WERI-Rb-1 (cell line): ENCODE measurements at places on chromosomes 13 and 19.

DNA sequence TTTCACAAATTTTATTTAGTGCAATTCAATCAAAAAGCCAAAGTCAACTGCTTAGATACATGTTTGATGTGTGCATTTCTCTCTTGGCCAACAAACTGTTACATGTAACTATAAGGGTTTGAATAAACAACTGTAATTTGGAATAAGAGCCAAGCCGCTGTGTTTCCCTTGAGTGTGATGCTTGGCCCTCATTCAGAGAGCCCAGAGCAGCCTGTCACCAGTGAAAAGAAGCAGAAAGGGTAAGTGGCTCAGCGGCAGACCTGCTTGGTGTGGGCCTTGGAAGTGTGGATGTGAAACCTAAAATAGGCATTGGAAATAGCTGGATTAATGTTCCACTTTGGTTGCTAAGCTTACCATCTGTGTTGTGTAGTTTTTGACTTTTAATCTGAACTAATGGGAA lies 924.6 kb downstream of the OLFM4 start:
- DNase-seq = peak; percentile 36

DNA sequence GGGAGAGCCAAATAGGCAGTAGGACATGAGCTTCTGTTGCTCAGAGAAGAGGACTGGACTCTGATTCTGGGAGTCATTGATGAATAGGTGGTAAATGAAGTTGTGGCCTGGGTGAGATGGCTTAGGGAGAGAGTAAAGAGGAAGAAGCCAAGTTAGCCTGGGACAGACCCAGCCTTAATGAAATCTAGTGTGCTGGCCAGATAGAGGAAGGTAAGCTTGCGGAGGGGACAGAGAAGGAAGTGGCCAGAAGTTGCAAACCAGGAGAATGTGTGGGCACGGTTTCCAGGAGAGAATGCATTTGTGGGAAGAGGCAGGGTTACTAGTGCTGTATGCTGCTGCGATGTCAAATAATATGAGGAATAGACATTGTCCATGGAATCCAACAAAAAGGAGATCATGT lies 83.3 kb upstream of the OLFM4 start:
- no peak for DNase-seq

- peak; percentile 49 for DNase-seq
Measured at GRCh38 chr19:50046649-50047503, 21.1 kb downstream of the ZNF473 start.

DNA sequence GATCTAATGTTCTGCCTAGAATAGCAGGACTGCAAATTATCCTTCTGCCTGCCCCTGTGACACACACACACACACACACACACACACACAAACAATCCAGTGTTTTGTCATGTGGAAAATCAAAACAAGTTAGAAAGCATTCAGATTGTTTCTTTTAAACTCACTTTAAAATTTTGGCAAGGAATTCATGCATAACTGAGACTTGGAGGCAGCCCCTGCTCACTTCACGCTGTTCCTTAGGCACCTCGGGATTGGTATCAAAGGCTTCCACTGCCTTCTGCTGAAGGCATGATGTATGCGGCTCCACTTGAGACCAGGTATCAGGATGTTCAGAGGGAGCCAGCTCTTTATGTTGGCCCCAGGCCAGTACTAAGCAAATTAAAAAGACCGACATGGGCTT lies 158.7 kb downstream of the OXGR1 start:
- DNase-seq = no peak

DNA sequence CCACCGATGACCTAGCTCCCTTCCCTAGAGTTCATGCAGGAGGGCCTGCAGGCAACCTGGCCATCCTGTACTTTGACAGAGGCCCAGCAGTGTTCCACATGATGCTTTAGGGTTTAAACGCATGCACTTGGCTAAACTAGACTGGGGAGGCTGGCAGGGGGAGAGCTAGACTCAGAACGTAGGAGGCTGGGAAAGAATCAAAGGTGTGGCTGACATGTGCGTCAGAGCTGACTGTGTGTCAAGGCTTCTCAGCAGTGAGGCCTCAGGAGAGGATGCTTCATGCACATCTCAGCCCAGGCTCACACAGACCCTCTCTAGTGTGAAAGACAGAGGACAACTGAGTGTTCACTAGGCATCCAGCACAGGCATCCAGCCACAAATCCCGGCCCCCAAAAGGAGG lies 28.7 kb downstream of the DNMT1 start:
- DNase-seq = no peak

DNA sequence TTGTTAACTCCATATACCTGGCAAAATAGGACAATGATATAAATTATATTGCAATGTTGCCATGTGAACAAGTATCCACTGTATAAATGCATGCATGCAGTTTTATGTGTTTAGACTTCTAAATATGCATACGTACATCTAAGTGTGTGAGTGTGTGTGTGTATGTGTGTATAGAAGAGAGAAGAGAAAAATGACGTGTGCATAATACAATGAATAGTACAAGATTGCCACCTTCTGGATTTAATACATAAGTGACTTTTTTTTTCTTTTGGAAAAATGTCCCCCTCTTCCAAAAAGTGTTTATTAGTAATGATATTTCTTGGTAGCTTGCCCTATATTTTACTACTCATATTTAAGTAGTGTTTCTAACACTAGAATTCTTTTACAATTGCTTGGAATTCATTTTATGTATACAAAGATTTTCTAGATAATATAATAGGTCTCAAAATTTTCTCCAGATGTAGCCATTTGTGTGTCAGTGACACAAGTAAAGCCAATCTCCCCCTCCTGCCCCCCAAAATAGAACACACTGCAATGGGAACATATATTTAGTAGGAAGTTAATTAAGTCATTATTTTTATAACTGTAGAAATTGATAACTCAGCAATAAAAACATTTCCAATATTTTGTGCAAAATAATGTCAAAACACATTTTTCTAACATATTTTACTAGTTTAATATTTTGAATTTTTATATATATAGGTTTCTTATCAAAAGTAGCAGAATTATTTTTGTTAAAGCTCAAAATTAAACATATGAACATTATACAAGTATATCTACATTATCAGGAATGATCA lies 783.3 kb upstream of the ATXN8OS start:
- DNase-seq = no peak

GRCh38 chr13:71082631-71083030 lies 784.4 kb downstream of the DACH1 start:
- DNase-seq = no peak

- no peak for DNase-seq
Measured at GRCh38 chr13:103273825-103274224, 207.6 kb upstream of the SLC10A2 start.

DNA sequence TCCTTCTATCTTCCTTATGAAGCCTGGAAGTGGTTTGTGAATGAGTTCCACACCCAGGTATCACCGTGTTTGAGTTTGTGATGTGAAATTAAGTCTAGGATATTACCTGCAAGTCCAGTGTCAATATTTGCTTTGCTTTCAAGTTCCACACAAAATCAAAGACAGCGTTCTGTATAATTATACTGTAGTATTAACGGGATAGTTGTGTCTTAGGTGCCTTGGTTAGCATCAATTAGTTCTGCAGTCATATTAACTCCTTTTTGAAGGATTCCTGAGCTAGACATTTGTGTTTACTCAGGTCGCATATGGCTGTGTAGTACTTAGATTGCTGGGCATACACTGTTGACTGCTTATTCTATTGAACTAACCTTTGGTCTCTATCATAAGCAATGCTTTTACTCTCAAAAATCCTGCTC lies 54.4 kb downstream of the ERCC5 start:
- no peak for DNase-seq

DNA sequence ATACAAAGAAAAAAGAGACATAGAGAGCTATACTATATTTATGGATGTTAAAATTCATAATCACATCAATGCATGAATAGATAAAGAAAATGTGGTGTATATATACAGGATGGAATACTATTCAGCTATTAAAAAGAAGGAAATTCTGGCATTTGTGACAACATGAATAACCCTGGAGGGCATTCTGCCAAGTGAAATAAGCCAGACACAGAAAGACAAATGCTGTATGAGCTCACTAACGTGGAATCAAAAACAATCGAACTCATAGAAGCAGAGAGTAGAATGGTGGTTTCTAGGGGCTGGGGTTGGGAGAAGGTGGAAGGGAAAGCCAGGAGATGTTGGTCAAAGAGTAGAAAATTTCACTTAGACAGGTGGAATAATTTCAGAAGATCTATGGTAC lies 24.0 kb downstream of the UTP14C start:
- DNase-seq = no peak

DNA sequence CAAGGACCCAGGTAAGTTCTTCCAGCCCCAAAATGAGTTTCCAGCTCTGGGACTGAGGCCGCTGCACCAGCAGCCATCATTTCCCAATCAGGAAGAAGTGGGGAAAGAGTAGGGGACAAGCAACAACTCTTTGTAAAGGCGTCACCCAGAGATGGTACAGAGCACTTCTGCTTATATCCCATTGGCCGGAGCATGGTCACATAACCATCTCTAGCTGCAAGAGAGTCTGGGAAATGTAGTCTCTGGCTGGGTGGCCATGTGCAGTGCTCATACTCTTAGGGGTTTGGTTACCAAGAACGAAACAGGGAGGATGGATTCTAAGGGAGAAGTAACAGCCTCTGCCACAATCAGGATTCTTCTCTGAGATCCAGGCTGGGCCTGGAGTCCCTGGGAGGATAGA lies 26.3 kb downstream of the CKM start:
- DNase-seq = no peak

- DNase-seq = peak; percentile 68
Measured at GRCh38 chr19:2636897-2637683, 65.4 kb downstream of the GNG7 start.

DNA sequence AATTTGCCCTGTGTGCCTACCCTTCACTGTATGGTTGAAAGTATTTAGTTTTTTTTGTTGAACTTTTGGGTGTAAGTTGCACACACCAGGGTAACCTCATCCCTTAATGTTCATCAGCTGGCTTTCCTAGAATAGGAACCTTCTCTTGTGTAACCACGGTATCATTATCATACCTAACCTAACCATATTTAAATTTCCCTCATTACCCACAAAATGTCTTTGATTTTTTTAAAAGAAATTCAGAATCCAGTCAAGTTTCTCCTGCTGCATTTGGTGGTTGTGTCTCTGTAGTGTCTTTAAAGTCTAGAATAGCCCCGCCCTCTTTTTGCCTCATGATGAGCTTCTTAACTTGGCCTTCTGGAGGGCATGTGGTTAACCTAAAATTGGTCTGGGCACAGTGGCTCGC lies 80.3 kb downstream of the RYR1 start:
- no peak for DNase-seq

DNA sequence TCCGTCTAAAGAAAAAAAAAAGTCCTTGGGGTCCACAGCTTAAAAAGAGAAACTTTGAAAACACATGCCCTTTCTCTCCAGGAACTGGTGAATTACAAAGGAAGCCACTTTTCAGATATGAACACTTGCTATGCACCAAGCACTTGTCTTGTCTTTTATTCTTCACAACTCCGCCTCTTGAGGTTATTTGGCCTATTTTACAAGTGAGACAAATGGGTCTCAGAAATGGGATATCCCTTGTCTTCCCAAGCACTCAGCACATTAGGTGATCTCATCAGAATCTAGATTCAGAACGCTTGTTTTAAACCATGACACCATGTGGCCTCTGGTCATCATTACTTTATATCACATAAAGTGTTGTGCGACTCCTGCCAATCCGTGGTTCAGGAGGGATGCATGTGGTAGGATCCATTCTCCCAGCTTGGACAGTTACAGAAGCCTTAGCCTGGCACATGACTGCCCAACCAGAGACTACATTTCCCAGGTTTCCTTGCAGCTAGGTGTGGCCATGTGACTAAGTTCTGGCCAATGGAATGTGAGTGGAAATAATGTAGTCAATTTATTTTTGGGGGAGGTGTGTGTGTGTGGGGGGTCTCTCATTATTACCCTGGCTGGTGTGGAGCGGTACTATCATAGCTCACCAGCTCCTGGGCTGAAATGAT lies 13.9 kb downstream of the TSKS start:
- no peak for DNase-seq

- DNase-seq = no peak
Measured at GRCh38 chr19:15614507-15615379, at the start of gene CYP4F8. Gene CYP4F8 (plus strand): TSS chr19:15615218. CDS start chr19:15615617, 399 bp downstream.

GRCh38 chr19:31591258-31591657 lies 242.0 kb upstream of the TSHZ3 start:
- DNase-seq = no peak

GRCh38 chr13:103873725-103874124 lies 807.5 kb upstream of the SLC10A2 start:
- DNase-seq = no peak

GRCh38 chr13:98217597-98217996 lies 40.5 kb upstream of the RNF113B start:
- no peak for DNase-seq

DNA sequence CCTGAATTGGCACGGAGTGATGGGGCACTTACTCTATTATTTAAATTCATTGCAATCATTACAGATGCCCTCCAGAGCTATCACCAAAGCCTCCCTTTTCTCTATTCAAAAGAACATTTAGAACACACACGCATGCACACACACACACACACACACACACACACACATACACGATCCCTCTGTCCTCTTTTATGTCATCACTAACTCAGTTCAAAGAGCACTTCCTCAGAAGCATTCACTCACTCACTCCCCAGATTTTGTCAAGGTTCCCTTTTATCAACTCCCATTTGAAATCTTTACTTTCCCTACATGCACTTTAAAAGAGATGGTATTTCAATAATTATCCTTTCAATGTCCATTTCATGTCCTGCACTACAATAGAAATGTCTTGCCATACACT lies 22.4 kb upstream of the IGFL4 start:
- no peak for DNase-seq

DNA sequence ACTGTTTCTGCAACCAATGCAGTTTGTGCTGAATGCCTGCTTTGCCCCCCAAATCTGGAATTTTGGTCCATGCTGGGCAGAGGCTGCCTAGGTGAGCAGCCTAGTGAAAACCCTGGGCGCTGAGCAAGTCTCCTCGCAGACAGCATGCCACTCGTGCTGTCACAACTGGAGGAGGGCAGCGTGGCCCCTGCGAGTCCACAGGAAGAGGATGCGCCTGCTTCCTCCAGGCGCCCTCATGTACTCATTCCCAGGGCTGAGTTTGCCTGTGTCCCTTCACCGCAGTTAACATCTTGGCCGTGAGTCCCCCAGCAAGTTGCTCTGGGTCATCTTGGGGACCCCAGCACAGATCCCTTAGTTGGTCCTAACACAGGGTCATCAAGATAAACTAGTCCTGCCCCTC lies 26.2 kb upstream of the TMEM160 start:
- DNase-seq = no peak

- no peak for DNase-seq
Measured at GRCh38 chr19:41339936-41340335, 13.8 kb downstream of the TGFB1 start.

GRCh38 chr19:9877780-9878510 lies 42.8 kb downstream of the PIN1 start:
- DNase-seq = no peak
